ENCODE measurements at places on chromosomes 7 and 10. TPM values are rescaled to one million over a fixed set of nuclear protein-coding genes. Genes with fewer than 3 reads are reported as not detected.

Gene SLC29A3
- polyA plus RNA-seq = 0.52 TPM

Gene HOXA10
- 1.6 TPM for polyA plus RNA-seq

Gene HMX2
- polyA plus RNA-seq = not detected

- DNase-seq = no peak
Measured at GRCh38 chr7:1709281-1709680, 39.2 kb downstream of the ELFN1 start.

- no peak for DNase-seq
Measured at GRCh38 chr10:7515439-7515838, 104.6 kb upstream of the SFMBT2 start.

DNA sequence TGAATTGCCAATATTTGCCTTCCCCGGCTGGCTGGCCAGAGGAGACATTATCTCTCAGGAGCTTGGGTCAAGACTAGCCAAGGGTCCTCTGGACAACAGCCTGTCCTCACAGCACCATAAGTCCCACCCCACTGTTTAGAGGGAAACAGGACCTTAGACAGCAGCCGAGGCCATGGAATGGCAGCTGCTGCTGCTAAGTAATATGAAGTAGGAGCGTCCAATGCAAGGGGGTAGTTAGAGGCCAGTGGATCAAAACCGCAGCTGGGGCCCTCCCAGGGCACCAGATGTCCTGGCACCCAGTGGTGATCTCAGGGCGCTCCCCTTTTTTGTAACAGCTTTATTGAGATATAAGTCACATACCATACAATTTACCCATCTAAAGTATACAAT lies 12.9 kb upstream of the KCP start:
- no peak for DNase-seq

DNA sequence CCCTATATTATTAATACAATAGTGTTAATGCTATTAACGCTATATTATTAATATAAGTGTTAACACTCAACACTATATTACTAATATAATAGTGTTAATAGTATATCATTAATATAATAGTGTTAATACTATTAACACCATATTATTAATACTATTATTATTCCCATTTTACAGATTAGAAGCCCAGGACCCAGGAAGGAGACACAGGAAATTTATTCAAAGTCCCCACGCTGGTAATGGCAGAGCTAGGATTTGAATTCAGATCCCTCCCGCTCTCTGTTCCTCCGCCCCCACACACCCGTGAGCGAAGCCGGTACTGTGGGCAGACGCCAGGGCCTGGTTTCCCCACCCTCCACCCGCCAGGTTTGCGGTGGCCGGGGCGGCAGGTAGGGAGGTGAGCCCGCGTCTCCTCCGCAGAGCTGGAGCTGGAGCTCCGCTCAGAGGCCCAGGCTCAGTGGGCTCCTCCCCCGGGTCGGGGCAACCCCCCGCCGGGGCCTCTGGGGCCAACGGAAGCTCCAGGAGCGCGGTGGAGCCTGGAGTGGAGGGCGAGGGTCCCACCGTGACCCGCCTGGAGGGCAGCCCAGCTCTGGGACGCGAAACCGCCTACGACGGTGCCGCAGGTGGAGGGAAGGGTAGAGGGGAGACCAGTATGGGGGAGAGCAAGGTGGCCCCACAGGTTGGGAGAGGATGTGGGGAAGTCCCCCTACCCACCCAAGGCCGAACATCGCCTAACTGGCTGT lies at the start of gene TMEM225B:
TSS of gene TMEM225B (plus strand) at position 506 of the 740 bp plus-strand sequence. CDS start 6,122 bp downstream, outside the sequence.
- DNase-seq = no peak

Data from keratinocyte (primary cell).